Naive thymus-derived CD8-positive, alpha-beta T cell (primary cell): ENCODE measurements at places on chromosomes 7 and 10. TPM values are rescaled to one million over a fixed set of nuclear protein-coding genes. Genes with fewer than 3 reads are reported as not detected.

The CPA2 gene
- total RNA-seq = not detected

The PRF1 gene
- total RNA-seq = 16.8 TPM

The PAOX gene
- total RNA-seq = 11.3 TPM

The GIMAP7 gene
- 367 TPM for total RNA-seq

The MGAM2 gene
- not detected for total RNA-seq

The CRYGN gene
- 1.2 TPM for total RNA-seq

The TRIP6 gene
- 14.3 TPM for total RNA-seq

DNA sequence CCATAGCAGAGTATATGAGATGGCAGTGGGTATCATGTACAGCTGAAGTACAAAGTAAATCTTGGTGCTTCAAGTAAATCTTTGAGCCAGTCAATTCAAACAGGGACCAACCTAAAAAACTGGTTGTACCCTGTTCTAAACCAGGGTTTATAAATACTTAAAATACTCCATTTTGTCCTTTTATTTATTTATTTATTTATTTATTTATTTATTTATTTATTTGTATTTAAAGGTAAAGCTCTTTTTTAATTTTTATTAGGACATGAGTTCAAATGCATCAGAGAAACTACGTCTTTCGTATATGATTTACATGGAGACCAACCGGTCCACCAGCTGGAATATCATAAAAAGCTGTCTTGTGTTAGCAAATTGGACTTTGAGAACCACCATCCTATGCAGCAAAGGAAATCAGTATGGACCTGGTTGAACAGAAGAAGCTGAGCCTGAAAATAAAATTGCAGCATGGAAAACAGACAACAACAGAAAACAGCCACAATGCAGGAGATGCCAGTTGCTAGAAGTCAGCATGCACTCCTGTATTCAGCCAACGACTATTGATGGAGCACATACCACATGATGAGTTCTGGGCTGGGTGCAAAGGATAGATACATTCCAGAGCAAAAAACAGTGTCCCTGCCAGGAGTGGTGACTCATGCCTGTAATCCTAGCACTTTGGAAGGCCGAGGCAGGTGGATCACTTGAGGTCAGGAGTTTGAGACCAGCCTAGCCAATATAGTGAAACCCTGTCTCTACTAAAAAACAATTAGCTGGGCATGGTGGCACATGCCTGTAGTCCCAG lies 60.0 kb downstream of the PLXNA4 start:
- peaks cover 6% of the 10 kb centered on the region for H3K4me1 ChIP-seq
- H3K4me3 ChIP-seq = no peak overlapping the region
- no peaks in the 10 kb centered on the region for H3K27me3 ChIP-seq
- no peak for DNase-seq
- no peak overlapping the region for H3K27ac ChIP-seq

DNA sequence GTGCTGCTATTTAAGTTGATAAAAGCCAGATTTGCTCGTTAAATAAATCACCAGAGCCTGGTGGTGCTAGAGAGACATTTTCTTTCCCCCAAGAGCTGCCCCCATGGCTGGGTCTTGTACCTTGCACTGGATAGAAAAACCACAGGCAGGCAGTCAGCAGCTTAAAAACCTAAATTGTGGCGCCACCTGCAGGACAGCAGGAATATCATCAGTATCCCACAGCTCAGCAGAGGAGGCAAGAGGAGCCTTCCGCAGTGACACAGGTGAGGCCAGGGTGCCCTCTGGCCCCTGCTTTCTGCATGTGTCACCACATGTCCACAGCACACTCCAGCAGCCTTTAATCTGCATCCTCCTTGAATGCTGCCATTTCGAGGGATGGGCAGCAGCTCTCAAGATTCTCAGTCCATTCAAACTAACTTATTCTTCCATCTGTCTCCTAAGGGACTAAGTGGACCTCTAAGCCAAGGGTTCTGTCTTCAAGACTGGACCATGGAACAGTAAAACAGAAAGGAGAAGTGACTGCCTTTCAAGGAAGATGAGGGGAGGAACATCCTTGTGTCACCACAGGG lies 4.5 kb upstream of the PLXNA4 start:
- peaks cover 18% of the 10 kb centered on the region for H3K27me3 ChIP-seq
- no peaks in the 10 kb centered on the region for H3K36me3 ChIP-seq
- H3K4me3 ChIP-seq = no peak overlapping the region

DNA sequence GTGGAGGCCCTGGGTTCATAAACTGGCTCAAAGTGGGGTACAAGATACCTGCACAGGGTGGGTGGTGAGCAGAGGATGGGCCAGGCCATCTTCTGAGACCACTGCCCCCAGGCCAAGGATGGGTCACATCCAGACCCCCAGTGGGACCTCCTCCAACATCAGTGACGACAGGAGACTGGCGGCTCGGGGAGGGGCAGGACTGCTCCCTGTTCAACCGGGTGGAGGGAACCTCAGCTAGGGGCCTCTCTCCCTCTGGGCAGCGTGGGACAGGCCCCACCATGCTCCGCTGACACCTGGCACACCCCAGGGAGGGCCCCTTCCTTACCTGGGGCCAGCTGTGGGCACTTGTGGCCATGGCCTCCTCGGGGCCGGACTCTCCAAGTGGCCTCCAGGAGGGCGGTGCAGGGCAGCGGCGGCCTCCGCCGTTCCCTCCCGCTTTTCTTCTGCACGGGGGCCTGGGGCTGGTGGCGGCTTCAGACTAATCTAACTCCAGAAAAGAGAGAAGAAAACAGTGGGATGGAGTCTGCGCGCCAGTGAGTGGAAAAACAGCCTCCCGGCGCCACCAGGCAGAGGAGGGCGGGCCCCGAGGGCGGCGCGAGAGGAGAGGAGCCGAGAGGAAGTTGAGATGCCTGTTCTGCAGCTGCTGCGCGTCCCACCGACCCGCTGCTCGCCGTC lies at the start of gene CALHM2:
CALHM2 (minus strand) TSS at position 540 of the 675 bp plus-strand sequence. CDS start 2,429 bp downstream, outside the sequence.
- no peaks in the 10 kb centered on the region for H3K27me3 ChIP-seq
- no peaks in the 10 kb centered on the region for H3K36me3 ChIP-seq
- peak within 1 kb of the TSS; percentile 90 for H3K4me3 ChIP-seq
- H3K4me1 ChIP-seq = peaks cover 26% of the 10 kb centered on the region

DNA sequence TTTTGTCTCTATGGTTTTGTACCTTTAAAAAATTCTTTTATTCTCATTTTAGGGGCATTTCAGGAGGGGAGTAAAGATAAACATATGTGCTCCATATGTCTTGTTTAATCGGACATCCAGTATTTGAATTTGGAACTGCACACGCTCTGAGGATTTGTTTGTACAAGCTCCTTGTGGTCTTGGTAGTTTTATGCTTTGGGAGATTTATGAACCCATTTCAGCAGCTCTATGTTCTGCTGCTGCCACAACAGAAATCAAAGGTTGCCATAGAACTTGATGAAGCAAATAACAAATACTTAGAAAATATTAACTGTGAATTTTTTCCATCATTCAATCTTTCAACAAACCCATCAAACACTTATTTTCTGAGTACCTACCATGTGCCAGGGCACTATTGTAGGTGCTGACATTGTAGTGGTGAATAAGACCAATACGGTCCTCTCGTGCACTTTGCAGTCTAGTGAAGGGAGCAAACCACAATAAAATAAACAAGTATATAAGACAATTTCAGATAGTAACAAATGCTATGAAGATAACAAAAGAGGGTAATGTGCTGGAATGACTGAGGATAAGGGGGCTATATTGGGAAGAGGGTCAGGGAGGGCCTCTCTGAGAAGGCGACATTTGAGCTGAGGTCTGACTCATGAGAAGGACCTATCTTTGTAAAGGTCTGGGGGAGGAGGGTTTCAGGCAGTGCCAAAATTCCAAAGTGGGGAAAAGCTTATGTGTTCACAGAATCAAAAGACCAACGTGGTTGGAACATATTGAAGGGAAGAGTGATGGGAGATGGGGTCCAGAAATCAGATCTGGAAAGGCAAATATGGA lies 30.4 kb downstream of the MYPN start:
- no peak overlapping the region for H3K27ac ChIP-seq
- no peaks in the 10 kb centered on the region for H3K4me1 ChIP-seq
- DNase-seq = no peak

DNA sequence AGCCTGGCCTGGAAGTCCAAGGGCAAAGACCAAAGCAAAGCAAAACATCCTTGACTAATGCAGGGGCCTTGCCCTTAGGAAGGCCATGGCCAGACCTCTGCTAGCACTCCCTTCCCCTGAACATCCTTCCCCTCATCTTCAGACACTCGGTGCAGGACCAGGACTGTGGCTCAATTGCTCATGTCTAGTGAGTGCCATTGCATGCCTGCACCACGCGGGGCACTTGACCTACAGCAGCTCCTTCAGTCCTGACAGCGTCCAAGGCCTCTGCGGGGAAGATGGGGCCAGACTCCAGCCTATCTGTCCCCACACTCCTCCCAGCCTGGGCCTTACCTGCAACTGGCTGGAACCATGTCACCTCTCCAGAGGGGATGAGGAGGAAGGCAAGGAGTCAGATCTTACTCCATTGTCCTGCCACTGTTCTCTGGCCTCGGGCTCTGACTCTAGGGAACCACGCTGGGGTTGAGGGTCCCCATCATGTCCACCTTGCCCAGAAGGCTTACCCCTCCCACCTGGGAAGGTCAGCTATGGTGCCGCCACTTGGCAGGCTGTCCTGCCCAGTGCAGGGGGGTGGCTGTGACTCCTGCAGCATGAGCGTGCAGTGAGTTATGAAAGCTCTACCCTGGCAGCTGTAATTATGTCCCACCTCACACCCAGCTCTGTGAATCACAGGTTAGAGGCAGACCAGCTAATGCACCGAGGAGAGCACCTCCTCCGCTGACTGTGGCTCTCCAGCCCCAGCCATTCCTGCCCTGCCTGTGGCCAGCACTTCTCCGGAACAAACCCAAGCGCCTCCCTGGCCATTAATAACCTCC lies 16.1 kb downstream of the DRGX start:
- no peaks in the 10 kb centered on the region for H3K36me3 ChIP-seq
- H3K4me3 ChIP-seq = no peak overlapping the region
- no peak for DNase-seq
- H3K27me3 ChIP-seq = peaks cover 6% of the 10 kb centered on the region

GRCh38 chr10:30579574-30579973 lies 50.0 kb downstream of the LYZL2 start:
- DNase-seq = no peak
- H3K36me3 ChIP-seq = no peaks in the 10 kb centered on the region
- H3K27ac ChIP-seq = no peak overlapping the region
- peaks cover 2% of the 10 kb centered on the region for H3K4me1 ChIP-seq

- H3K27me3 ChIP-seq = peaks cover 4% of the 10 kb centered on the region
- H3K4me3 ChIP-seq = no peak overlapping the region
- no peak overlapping the region for H3K27ac ChIP-seq
- no peaks in the 10 kb centered on the region for H3K36me3 ChIP-seq
Measured at GRCh38 chr10:30600005-30600404, 29.5 kb downstream of the LYZL2 start.

DNA sequence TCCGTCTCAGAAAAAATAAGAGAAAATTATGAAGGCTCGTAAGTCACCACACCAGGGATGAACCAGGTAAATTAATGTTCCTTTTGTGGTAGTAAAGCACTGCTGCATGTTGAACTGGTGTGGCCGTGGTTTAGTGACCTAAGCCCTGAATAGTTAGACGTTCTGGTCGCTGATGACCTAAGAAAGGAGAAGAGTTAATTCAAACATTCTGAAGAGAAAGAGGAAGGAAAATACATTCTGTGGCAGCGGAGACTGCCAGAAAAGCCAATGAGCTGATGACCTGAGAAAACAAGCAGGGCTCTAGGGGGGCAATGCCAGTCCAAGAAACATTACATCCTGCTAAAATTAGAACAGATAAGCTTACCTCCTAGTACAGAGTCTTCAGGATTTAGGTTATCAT lies 17.5 kb downstream of the DNAJC9 start:
- H3K4me3 ChIP-seq = no peak overlapping the region
- H3K36me3 ChIP-seq = peaks cover 37% of the 10 kb centered on the region
- H3K27ac ChIP-seq = no peak overlapping the region
- no peaks in the 10 kb centered on the region for H3K27me3 ChIP-seq

- no peaks in the 10 kb centered on the region for H3K27me3 ChIP-seq
- no peak overlapping the region for H3K27ac ChIP-seq
- no peak overlapping the region for H3K4me3 ChIP-seq
- no peaks in the 10 kb centered on the region for H3K36me3 ChIP-seq
- DNase-seq = no peak
- H3K4me1 ChIP-seq = peaks cover 4% of the 10 kb centered on the region
Measured at GRCh38 chr10:48242171-48242904, 32.2 kb downstream of the FRMPD2 start.

DNA sequence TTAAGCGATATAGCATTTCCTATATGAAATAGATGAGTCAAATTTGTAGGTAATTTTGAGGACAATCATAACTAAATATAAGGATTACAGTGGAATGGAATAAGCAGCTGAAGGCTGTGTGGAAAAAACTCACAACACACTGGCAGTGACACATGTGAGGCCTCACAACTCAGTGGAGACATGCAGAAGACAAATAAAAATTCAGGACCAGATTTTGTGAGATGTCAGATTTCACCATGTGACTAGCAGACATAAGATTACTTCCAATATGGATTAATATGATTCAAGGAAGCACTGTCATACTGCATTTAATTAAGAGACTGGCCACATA lies 17.6 kb downstream of the ERLIN1 start:
- H3K27me3 ChIP-seq = no peaks in the 10 kb centered on the region
- peak overlapping the region; percentile 88 for H3K27ac ChIP-seq
- peaks cover 29% of the 10 kb centered on the region for H3K4me1 ChIP-seq
- no peak for DNase-seq
- peak overlapping the region; percentile 64 for H3K4me3 ChIP-seq
- H3K36me3 ChIP-seq = peaks cover 14% of the 10 kb centered on the region

GRCh38 chr10:102652170-102652916 lies 8.1 kb downstream of the TRIM8 start:
- H3K4me1 ChIP-seq = peaks cover 52% of the 10 kb centered on the region
- H3K36me3 ChIP-seq = peaks cover 47% of the 10 kb centered on the region
- DNase-seq = no peak
- peak overlapping the region; percentile 94 for H3K4me3 ChIP-seq
